ENCODE measurements at places on chromosomes 1 and 21. TPM values are rescaled to one million over a fixed set of nuclear protein-coding genes. Genes with fewer than 3 reads are reported as not detected.

Gene HMGCS2
- 26.2 TPM for polyA plus RNA-seq

Gene SLC9C2
- polyA plus RNA-seq, result not detected

Gene TXLNA
- polyA plus RNA-seq, result 9.8 TPM

Gene AMIGO1
- polyA plus RNA-seq, result 1.7 TPM

Gene CAPN8
- polyA plus RNA-seq, result 31.0 TPM

Gene OR2L2
- not detected for polyA plus RNA-seq

Gene PRRC2C
- polyA plus RNA-seq, result 35.9 TPM

Gene SAMD13
- polyA plus RNA-seq, result 1.7 TPM

Gene PBX1
- 12.3 TPM for polyA plus RNA-seq

Gene OR2AK2
- not detected for polyA plus RNA-seq

Gene LCE1F
- not detected for polyA plus RNA-seq

Gene C1orf141
- not detected for polyA plus RNA-seq

Gene SAMSN1
- 11.1 TPM for polyA plus RNA-seq

Gene FAM177B
- polyA plus RNA-seq, result 53.9 TPM

Gene RBM11
- 1.9 TPM for polyA plus RNA-seq

Gene GUCA2A
- polyA plus RNA-seq, result not detected

Gene LCE3D
- polyA plus RNA-seq, result not detected

Gene CCDC24
- polyA plus RNA-seq, result 5.3 TPM

Gene CHRM3
- 3.6 TPM for polyA plus RNA-seq

Gene MFAP2
- polyA plus RNA-seq, result 10.8 TPM

Gene SLC44A5
- 0.12 TPM for polyA plus RNA-seq

Gene CFAP126
- not detected for polyA plus RNA-seq

Gene CFAP107
- polyA plus RNA-seq, result not detected

Gene OR2M3
- polyA plus RNA-seq, result not detected

Gene HPCAL4
- polyA plus RNA-seq, result 0.15 TPM

Gene C1orf185
- not detected for polyA plus RNA-seq

Gene USH2A
- polyA plus RNA-seq, result not detected

Gene CRABP2
- 207 TPM for polyA plus RNA-seq

Gene CD34
- polyA plus RNA-seq, result 6.9 TPM

Gene NPHS2
- polyA plus RNA-seq, result not detected

Gene F13B
- polyA plus RNA-seq, result not detected

Gene TENT5C
- 9.5 TPM for polyA plus RNA-seq

Gene HS2ST1
- 4.3 TPM for polyA plus RNA-seq

Gene XKR8
- 5.7 TPM for polyA plus RNA-seq

Gene ERO1B
- polyA plus RNA-seq, result 6.1 TPM

Gene NES
- polyA plus RNA-seq, result 1.7 TPM

Gene SPRR4
- not detected for polyA plus RNA-seq

Gene PDE9A
- 9.0 TPM for polyA plus RNA-seq

Gene FHAD1
- polyA plus RNA-seq, result 0.38 TPM

All from stomach (tissue), 19 donors.